Stimulated activated CD8-positive, alpha-beta memory T cell treated with anti-CD3 and anti-CD28 coated beads, Interleukin-7, amount 100 ng/mL, for 1 hour (primary cell): ENCODE measurements at places on chromosomes 2 and 18.

GRCh38 chr2:65919550-65920188, 487.3 kb upstream of the SPRED2 start:
- no peak for DNase-seq

GRCh38 chr2:195984923-195985726, 83.5 kb downstream of the DNAH7 start:
- DNase-seq: no peak

DNA sequence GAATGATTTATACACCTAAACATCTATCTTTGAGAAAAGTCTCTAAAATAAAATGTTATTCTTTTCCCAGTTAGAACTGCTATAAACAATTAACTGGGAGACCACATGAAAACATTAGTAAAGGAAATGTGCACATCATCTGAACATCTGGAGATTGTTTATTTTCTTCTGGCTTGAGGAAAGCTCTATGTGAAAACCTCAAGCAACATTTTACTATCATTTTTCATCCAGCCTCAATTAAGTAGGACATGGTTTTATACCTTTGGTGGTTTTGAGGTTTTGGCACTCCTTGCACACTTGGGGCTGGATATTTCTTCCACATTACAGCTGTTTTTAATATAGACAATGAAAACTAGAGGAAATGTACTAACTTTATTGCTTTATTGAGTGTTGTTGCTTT, 609.5 kb upstream of the SLC8A1 start:
- no peak for DNase-seq

DNA sequence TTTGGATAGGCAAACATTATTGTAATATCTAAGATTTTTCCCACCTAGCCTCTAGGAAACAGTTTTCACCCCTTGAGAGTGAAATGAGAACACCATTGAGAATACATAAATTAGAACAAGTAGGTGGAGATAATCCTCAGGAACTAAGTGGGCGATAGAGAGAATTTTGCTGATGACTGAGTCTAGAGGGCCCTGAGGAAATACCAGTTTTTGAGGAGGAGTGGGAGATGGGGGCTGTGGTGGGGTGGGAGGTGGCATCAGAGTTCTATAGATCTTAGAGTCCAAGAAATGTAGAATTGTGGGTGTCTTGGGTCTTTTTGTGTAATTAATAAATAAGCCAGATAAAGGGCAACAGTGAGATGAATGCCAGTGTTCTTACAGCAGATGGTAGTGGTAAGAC, 11.8 kb downstream of the NCAPH start:
- DNase-seq: no peak

GRCh38 chr2:238996331-238997136, 148.6 kb downstream of the TWIST2 start:
- DNase-seq: no peak

- DNase-seq: no peak
Measured at GRCh38 chr2:209331291-209331844, 92.5 kb upstream of the MAP2 start.

- no peak for DNase-seq
Measured at GRCh38 chr2:19881908-19882265, 19.9 kb downstream of the TTC32 start.

DNA sequence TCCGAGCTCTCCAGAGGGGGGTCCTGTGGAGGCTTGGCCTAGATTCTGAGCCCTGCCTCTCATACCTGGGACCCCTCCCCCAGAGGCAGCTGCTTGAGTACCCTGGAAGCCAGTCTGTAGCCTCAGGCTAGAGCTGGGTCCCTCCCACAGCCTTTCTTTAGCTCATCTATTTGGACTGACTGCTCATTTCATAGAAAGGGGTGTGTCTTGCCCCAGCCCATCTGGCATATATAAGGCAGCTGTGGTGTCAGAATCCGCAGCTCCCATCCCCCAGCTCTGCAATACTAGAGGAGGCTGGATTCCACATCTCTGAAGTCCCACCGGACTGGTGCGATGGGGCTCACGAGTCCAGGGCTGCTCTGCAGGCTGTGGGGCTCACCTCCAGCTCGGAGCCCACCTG, 26.1 kb downstream of the MPHOSPH10 start:
- DNase-seq: no peak

DNA sequence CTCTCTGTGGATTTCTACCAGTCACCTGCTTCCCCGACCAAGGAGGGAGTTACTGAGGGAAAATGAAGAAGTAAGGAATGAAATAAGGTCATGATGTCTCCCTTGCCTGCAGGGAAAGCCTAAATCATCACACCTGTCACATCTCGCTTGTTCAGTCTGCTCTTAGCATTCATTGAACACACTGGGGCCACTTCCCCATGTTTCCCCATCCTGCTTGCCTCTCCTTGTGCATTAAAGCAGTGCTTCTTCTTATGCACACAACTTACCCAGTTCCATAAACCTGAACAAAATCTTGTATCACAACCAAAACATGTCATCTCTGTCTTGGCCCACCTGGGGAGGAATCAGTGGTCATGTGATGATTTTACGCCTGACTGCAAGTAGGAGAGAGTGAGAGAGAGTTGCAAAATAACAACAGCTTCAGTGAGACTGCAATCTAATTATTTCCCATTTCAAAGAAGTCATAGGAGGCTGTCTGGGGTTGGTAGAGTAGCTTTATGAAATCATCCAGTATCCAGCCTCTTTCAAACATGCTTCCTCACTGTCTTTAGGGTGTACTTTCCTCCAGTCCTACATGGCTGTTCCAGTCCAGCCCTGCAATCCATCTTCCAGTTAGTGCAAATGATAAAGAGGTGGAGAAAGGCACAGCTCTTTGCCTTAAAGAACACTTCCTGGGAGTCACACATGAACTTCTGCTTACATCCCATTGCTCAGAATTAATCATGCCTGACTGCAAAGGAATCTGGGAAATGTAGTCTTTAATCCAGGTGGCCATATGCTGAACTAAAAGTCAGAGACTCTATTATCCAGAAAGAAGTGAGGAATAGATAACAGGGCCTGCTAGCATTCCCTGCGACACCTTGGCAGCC, 220.1 kb downstream of the HAUS1 start:
- DNase-seq: no peak

GRCh38 chr2:29755829-29756228, 165.6 kb downstream of the ALK start:
- DNase-seq: no peak

GRCh38 chr2:64975232-64975821, 13.9 kb upstream of the SLC1A4 start:
- no peak for DNase-seq

DNA sequence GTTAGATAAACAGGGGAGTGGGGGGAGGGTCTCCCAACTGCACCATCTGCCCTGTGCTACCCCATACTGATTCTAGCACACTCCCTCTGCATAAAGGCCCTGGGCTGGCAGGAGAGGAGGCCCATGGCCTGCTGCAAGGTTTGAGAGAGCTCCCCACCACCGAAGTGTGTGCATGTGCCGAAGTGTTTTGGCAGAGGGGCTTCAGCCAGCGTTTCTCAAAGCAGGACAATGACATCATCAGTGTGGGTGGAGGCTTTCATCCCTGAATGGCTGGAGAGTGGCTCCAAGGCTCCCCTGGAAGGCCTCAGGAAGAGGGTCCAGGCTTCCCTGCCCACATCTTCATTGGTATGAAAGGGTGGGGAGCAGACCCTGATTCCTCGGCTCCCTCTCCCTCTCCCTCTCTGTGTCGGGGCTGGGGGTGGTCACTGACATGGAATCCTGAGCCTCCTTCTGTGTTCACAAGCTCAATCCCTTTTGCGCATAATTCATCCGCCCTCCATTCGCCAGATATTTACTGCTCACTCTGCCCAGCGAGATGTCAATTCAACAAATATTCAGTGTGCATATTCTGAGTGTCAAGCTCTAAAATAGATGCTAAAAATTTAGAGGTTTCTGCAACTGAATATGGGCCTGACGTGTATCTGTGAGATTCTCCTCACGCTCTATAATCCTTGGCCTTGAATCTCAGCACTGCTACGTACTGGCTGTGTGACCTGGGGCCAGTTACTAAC, 122.1 kb downstream of the CELF4 start:
- no peak for DNase-seq

DNA sequence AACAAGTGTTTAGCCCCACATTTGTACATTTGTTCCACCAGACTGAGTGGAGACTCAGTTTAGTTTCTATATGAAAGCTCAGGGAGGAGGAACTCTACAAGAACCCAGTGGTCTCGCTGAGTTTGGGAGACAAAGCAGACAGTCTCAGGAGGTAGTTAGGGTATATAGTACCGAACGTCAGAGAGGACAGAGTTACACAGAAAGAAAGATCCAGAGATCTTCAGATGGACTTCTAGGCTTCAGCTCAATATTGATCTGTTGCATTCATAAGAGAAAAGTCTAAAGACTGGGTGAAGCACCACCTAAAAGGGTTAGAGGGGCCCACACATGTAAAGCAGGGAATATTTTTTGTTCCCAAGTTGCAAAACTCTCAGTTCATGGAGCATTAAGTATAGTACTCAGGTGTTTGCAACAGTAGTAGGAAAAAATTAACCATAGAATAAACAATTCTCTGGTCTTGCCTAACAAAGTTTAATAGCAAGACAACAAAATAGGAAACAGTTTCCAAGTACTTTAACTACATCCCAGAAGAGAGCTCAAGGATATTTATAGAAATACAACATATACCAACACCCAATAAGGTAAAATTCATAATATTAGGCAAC, 4.2 kb downstream of the TFPI start:
- no peak for DNase-seq

- DNase-seq: no peak
Measured at GRCh38 chr2:8966123-8966908, 37.2 kb downstream of the MBOAT2 start.

DNA sequence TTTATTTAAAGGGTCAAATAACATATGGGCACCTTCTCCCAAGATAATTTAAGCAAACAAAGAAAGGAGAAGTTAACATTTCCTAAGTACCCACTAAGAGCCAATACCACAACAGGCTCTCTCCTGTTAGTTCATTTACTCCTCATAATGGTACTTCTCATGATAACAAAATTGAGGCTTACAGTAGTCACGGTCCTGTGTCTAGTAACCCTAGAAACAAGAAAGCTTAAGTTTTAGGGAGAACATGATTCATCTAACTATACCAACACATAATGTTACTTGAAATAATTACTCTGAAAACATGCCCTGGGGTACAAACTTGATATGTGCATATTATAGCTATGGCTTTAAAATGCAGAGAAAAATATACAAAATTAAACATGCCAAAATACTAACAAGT, 19.8 kb downstream of the IWS1 start:
- DNase-seq: no peak
